NCI-H1694 treated with DMSO at 0.1 percent for 48 hours (cell line): ENCODE measurements at places on chromosomes 3 and 15.

DNA sequence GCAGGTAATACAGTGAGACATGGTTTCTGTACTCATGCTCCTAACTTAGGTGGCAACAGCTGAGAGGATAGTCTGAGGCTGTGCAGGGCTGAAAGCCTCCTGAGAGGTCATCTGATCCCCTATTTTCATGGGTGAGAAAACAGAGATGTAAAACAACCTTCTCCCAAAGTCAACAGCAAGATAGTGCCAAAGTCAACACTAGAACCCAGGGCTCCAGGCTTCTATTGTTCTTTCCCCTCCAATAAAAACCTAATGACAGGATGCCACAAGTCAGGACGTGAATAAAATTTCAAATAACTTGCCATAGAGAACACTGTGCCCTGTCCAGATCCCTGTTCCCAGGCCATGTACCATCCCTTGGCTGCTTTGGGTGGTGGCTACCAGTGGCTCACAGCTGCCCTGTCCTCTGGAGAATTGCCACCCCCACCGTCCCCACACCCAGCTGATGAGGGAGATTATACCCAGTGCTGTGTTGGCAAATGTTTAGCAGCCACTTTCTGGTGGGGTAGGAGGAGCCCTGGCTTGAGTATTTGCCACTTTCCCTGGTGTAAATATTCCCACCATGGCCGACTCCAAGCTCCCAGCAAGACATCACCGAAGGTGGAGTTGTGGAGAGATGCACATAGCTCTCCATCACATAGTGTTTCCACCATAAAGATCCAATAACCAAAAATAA is 54.8 kb downstream of the SRGAP3 start:
- no peak for DNase-seq

GRCh38 chr15:57382969-57383368 is 6.7 kb downstream of the CGNL1 start:
- DNase-seq = no peak

GRCh38 chr3:14448756-14449727 is 46.6 kb downstream of the SLC6A6 start:
- DNase-seq = no peak

DNA sequence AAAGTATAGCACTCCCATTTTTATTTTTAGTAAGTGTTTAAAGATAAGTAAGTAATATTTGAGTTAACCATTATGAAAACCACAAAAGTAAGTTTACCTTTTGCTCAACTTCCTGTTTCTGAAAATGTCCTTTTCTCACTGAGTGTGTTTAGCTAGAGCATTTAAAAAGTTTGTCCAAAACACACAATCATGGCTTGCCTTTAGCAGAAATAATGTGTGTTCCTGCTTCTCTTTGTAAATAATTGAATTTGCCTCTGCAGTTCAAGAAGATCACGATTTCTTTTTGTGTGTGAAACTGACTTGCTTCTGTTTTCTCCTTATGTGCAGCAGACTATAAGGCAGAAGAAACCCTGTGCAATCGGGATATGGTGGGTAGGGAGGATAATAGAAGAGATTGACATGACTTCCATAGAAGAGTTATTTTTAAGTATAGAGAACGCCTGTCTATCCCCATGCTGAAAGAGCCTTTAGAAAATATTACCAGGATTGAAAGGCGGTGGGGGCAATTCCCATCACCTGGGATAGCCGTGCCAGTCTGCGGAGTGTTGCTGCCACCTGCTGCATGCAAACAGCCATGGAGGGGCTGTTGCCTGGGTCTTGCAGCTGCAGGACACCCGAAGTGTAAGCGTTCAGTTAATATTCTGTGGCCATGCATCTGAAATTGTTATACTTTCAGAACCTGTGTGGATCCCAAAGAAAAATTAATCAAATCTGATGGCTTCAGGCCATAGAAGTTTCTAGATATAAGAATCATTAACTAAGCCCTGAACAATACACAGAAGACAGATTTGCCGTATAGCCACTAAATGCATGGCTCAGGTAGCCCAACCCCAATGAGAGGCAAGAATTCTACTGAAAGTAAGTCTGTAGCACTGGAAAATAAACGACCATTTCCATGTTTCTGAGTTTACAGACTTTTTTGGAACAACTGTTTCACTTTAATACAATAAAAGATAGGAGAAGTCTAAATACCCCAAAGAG is 2.4 kb upstream of the CD96 start:
- peak; percentile 39 for DNase-seq

DNA sequence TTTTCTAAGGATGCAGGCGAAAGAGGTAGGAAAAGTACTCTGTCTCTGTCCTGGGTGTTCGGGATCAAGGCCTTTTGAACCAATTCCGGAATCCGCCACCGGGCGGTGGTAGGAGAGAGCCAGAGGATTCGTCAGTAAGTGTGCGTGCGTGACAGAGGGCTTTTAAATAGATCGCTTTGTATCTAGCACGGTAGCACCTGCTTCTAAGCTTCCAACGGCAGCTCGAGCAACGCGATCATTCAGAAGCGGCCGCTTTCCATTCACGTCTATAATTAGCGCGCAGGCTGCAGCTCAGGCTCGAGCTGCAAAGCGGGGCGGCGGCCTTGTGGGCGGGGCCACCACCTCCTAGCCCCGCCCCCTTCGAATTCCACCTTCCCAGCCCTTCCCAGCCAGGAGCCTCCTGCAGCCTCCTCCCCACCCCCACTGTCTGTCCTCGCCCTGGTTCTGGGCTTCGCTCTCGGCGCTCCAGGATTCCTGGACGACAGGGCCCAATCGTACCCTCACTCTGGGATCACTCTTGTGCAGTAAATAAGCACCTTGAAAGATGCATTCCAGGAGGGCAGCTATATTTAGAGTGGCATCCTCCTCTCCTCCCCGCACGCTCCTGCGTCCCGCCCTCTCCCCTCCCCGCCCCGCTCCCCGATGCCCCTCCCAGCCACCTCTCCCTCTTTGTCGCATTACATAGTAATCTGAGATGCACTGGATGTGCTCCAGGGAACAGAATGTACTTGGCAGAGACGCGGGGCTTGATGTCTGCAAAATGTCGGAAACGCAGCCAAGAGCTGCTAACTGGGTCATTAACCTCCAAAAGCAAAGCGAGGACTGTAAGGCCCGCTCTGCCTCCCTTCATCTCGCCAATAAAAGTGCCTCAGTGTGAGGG is 224.1 kb upstream of the TPRG1 start:
- DNase-seq = peak; percentile 97

- no peak for DNase-seq
Observed at GRCh38 chr15:92947071-92947730, 47.1 kb downstream of the CHD2 start.

DNA sequence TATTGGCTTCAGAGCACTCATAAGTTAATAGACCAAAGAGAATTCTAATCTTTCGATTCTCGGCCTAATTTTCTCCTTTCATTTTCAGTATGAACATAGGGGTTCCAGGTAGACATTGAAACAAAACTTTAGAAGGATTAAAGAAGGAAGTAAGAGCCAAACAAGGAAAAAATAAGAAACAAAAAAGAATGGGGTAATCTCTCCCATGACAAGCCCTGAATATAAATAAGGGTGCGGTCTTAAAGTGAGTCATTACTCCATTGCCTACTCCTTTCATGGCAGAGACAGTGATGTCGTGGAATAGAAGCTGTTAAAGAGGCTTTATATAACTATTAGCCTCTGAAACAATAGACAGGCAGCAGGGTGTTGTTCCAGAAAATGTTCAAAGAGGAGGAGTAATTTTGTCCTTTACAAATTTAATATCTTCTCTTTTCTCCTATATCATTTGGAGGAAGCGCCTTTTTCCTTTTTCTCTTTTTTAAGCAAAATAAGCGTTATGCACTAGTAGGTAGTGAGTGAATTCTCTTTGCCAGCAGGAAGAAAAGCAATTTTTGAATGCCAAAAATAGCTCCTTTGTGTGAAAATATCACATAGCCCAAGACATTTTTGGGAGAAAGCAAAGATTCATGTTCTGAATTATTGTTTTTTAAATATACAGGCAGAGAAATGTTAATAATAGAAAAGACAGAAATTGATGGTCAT is 607.9 kb upstream of the KCNMB2 start:
- DNase-seq = no peak

DNA sequence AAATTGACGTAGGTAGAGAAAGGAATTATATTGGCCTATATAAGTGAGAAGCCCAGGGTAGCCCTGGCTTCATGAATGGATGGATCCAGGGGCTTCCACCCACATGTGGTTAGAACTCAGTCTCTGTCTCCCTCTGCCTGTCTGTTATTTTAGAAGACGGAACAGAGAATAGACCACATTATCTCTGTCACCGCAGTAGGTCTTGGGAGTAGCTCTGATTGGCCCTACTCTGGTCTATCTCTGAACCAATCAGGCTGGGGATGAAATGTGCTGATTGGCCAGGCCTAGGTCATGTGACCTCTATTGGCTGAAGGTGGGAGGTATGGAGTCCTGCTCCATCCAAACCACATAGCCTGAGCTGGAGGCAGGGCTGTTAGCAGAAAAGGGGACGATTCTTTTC is 143.0 kb upstream of the PRR23C start:
- DNase-seq = peak; percentile 1

DNA sequence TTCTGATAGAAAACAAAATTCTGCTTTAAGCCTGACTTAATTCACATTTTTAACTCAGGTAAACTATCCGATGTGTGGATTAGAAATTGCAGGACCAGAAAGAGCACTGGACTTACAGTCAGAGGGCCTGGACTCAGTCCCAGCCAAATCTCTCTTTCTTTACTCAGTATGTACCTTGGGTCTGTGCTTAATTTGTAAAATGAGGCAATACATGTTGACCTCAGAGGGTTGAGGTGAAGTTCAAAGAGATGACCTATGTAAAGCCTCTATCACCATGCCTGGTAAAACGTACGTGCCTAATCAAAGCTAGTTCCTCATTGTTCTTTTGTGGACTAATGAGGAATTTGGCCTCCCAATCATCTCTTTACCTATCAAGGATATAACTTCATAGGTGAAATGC is 1.9 kb upstream of the BCL2A1 start:
- no peak for DNase-seq

DNA sequence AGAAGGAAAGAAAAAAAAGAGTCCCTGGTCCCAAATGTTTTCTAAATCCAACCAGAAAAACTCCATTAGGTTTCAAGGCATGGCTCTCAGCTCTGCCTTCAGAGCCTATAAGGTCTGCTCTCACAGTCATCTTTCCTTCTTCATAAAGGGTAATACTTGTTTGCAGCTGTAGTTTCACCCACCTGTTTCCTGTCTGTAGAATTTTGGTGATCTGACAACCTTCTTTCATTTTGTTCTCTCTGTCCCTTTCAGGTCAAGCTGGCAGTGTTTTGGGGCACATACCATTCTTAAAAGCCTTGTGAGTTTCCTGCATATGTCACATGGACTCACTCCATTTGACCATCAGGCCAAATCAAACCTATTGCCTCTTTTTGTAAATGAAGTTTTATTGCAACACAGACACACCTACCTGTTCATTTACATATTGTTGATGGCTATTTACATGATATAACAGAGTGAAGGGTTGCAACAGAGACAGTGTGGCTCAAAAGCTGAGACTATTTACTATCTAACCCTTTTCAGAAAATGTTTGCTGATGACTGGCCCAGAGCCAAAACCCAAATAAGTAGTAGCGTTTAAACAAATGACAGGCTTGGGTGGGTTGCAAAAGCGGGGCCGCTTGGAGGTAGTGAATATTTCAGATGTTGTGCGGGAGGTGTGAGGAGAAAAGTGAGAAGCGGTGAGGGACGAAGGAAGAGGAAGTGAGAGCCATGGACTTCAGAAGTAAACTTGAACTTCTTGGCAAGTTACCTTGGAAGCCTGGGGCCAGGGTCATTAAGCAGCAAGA is 292.7 kb upstream of the PROK2 start:
- DNase-seq = no peak

DNA sequence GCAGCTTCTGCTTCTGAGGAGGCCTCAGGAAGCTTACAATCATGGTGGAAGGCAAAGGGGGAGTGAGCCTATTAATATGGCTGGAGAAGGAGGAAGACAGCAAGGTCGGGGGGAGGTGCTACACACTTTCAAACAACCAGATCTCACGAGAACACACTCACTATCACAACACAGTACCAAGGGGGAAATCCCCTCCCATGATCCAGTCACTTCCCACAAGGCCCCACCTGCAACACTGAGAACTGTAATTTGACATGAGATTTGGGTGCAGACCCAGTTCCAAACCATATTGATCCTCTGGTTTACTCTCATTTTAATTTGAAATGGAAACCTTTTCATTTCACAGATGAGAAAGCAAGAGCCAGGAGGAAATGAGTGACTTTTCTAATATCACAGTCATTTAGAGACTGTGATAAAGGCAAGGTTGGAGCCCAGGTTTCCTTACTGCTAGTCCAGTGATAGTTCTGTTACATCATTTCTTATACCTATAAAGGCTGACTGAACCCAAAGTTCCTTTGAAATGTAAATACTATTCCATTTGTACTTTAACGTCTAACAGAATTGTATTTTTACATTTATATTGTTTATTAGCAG is 105.8 kb upstream of the GAP43 start:
- no peak for DNase-seq

DNA sequence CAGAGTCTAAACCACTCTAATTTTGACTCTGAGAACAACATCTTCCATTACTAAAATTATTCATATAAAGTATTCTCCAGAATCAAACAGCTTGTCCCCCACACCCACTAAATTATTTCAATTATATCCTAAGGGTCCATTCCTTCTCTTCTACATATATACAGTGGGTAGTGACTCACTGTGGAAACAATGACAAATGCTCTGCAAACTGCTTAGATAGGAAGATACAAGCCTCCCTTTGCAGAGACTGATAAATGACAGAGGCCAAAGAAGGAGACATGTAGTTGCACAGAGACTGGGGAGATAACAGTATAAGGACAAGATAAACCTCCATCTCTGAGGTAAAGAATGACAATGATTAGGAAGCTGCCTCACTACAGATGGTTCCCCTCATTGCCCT is 1087.4 kb downstream of the AGBL1 start:
- DNase-seq = no peak

DNA sequence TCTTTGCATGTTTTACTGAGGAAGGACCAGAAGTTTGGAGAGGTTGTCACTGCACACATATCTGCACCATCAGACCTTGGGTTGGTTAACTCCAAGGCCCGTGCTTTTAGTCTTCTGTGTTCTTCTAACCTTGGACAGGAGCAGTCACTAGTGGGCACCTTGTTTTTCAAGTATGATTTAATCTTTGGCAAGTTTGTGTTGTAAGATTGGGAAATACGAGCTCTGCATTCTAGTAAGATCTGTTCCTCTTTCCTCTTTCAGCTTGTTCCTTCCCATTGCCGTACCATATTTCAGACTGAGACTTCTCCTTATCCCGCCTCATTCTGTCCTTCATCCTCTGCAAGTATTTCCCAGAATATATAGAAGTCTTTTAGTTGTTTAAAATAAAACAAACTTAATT is 5.1 kb downstream of the TMOD2 start:
- no peak for DNase-seq

DNA sequence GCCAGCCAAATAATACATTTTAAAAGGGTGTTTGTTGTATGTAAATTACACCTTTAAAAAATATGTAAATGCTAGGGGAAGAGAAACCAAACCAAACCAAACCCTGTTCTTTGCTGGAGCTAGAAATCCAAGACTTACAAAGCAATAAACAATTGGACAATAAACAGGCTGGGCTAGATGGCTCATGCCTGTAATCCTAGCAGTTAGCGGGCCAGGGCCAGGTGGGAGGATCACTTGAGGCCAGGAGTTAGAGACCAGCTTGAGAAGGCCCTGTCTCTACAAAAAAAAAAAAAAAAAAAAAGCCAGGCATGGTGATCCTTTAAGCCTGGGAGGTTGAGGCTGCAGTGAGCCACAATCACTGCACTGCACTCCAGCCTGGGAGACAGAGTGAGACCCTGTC is 12.5 kb downstream of the STOML1 start:
- no peak for DNase-seq
